ENCODE measurements at places on chromosomes 12 and 14.

DNA sequence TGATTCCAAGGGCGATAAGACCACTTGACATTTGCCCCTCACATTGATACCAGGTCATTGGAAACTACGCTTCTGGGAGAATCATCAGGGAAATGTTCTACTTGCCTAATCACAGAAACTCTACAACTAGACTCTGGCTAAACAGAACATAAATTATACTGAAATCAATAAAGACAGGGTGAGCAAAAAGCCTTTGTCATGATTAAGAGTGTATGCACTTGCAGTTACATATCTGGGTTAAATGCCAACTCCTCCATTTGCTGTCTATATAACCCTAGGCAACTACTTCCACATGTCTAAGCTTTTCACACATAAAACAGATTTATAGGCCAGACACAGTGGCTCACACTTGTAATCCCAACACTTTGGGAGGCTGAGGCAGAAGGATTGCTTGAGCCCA, 125.7 kb downstream of the PHLDA1 start:
- DNase-seq = no peak

DNA sequence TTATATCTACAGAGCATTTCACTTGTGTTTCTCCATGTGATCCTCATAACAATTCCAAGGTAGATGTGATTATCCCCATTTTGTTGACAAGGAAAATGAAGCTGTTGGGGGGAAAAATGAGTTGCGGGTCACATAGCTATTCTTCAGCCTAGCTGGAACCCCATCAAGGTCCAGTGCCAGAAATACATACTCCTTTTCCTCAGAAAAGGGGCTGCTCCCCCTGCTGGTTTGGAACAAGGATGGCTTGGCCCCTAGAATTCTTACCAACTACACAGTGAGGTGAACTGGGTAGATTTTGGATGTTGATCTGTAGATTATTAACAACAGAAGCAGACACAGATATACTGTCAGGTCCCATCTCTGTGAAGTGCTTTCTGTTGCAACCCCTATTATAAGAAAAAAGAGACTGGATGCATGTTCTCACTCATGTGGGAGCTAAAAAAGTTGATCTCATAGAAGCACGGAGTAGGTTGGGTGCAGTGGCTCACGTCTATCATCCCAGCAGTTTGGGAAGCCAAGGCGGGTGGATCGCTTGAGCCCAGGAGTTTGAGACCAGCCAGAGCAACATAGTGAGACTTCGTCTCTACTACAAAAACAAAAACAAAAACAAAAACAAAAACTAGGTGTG, 8.9 kb downstream of the IKZF4 start:
- DNase-seq = peak; percentile 22

DNA sequence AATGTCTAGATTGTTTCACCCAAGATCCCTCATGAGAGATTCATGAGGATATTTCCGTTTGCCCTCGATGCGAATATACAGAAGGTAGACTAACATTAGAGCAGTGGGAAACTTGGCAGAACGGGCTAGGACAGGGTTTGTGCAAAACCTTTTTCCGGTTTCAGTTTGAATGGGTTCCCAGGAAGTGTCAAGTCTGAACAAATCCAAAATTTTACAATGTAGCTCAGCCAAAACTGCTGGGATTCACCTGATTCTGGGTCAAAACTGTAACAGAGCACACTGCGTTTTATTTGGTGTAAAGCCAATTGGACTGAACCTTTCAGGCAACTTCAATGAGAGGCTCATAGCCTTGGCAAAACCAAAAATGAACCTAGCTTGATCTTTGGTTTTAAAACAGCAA, 337.8 kb upstream of the DIO2 start:
- no peak for DNase-seq

DNA sequence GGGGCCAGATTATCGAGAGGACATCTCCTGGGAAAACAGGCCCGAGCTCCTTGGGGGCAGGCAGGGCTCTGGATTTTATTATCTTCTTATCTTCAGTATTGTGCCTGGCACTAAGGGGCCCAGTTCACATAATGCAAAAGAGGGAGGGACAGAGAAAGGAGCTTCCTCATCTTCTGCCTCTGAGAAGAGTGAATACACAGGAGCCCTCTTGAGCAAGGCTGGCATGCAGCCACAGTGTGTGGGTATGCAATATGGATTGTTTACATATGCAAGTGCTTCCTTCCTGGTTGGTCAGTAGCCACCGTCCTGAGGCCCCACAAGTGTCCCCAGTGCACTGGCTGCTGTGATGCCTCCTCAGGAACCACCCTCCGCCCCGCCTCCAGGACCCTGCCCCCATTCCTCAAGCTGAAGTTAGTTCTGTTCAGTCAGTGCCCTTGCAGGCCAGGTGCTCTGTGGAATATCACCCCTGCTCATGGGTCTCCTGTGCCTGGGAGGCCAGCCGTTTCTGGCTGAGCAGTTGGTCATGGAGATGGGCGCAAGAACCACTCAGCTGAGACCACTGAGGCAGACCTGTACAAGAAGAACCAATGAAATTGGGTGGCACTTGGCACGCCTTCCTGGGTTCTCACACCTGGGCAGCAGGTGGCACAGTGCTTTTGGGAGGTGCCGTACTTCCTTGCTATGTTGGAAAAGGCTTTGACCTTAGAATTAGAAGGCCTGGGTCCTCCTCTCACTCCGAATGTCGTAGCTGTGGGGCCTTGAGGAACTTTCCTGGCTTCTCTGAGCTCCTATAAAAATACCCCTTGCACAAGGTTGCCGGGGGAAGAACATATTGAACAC, 35.1 kb upstream of the ACTN1 start:
- DNase-seq = no peak

GRCh38 chr14:70188322-70188658, 461 bp downstream of the SLC8A3 start:
- no peak for DNase-seq

DNA sequence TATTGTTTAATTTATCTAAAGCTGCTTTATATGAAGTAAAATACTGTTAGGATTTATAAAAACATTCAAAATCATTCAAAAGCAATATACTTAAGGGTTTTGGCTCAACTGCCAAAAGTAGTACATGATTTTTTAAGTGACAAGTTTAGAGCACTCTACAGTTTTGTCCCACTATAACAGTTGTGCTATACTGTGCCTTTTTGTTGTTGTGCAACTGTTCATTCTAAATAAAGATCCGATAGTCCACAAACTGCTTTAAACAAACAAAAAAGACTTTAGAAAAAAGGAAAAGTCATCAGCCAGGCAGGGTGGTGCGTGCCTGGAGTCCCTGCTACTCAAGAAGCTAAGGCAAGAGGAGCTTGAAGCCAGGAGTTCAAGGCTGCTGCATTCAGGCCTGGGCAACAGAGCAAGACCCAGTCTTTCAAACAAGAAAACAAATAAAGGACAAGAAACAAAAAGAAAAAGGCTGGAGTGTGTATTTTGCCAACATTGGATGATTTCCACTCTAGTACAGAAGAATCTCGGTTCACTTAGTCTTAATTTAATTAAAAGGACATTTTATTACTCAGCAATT, 7.3 kb downstream of the C2CD5 start:
- DNase-seq = no peak

DNA sequence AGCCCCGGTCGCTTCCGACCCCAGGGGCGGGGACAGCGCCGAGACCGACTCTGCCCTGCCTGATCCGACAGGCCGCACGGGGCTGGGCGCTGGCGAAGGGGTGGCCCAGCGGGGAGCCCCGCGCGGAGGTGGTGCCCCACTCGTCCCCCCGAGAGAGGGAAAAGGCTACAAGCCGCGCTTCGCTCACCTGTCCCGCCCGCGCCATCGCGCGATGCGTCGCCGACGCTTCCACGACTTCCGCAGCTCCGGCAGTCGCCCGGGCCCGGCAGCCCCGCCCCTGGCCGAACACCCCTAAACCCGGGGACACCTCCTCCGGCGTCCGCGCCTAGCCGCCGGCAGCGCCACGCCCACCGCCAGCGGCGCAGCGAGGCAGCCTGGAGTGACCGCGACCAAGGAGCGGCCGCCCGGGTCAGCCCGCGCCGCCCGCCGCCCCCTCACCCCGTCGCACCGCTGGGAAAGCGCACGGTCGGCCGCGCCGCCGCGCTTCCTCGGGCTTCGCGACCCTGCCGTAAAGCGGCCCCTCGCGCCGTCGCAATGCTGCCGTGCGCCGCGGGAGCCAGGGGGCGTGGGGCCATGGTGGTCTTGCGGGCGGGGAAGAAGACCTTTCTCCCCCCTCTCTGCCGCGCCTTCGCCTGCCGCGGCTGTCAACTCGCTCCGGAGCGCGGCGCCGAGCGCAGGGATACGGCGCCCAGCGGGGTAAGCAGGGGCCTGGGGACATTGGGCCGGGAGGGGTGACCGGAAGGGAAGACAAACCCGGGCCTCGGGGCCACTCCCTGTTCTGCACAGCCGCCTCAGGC, at the start of the genes BAG5 and COA8:
Gene BAG5, minus strand, starts transcription at position 229 of the 797 bp plus-strand sequence. CDS start 1,493 bp downstream, outside the sequence.
Gene COA8, plus strand, starts transcription at position 532 of the 797 bp plus-strand sequence. Its CDS starts 42 bp downstream, at position 574.
- peak; percentile 84 for DNase-seq

- no peak for DNase-seq
Measured at GRCh38 chr12:46126050-46126727, 135.8 kb upstream of the SCAF11 start.

GRCh38 chr12:19105463-19105862, 24.1 kb upstream of the PLEKHA5 start:
- DNase-seq = no peak

- no peak for DNase-seq
Measured at GRCh38 chr12:83432176-83432719, 745.5 kb downstream of the TMTC2 start.

DNA sequence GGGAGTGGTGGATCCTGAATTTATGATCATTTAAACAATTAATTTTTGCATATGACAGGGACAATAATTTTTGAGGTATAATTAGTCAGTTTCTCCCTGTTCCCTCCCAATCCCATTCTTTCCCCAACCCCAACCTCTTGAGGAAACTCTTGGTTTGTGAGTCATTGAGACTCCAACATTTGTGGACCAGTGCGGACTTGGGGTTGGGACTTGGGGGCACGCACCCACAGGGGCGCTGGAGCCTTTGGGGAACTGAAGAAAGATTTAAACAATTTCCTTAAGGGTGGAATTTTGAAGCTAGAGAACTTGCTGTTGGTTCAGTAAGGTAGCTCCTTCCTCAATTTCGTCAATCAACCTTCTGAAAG, 17.4 kb upstream of the PTGR2 start:
- no peak for DNase-seq

GRCh38 chr12:127998988-127999387, 268.0 kb upstream of the TMEM132C start:
- no peak for DNase-seq

- DNase-seq = no peak
Measured at GRCh38 chr14:71169861-71170260, 262.6 kb downstream of the PCNX1 start.

DNA sequence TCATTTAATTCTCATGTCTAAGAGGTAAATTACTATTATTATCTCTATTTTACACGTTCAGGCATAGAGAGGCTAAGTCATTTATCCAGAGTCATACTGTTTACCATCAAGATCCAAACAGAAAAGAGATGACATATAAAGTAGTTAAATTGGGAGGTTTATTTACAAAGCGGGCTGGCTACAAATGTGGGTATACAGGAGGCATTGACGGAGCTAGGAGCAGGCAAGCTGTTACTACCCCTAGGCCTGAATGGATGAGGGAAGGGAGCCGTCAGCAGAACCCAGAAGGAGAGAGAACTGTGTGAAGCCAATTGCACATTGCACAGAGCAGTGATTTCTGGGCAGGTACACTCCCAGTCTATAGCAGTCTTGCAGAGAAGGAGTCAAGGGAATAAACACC, 39.8 kb downstream of the DACT1 start:
- no peak for DNase-seq

- no peak for DNase-seq
Measured at GRCh38 chr12:20194171-20194570, 174.2 kb upstream of the PDE3A start.
